NCI-H446 treated with DMSO at 0.1 percent for 48 hours (cell line): ENCODE measurements at places on chromosomes 2 and 18.
A peak's percentile ranks its signal among the peaks of the same experiment; 100 is the strongest.

DNA sequence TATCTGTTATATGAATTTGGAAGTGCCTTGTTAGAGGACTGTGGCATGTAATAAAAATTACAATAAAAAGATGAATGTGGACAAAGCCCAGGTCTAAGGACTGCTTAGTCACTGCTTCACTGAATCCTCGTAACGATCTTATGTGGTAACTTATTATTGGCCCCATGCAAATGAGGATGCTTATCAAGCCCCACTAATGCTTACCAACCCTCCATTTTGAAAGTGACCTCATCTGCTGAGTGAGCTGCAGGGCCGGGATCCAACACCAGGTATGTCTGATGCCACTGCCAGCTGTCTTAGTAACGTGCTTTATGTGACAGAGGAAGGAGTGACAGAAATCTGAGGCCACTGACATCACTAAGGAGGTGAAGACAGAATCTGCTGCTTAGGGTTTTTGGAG lies 65.3 kb upstream of the CCDC85A start:
- no peak for DNase-seq

GRCh38 chr2:71925268-71926088 lies 222.2 kb downstream of the CYP26B1 start:
- no peak for DNase-seq

- peak; percentile 55 for DNase-seq
Observed at GRCh38 chr2:109318150-109318948, 189.3 kb downstream of the SH3RF3 start.

DNA sequence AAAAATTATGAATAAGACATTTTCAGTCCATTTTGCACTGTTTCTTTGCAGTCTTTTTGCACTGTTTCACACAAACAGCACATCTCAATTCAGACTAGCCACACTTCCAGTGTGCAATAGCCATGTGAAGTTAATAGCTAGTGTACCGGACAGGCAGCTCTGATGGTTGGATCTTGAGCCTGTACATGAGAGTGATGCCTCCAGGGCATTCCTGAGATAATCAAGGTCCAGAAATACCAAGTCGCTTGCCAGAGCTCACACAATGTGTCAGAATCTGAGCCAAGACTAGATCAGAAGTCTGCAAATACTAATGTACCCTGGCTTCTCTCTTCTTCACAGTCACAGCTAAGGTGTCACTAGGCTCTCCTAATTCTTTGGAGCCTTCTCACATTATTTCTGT lies 180.2 kb downstream of the OSR1 start:
- no peak for DNase-seq

DNA sequence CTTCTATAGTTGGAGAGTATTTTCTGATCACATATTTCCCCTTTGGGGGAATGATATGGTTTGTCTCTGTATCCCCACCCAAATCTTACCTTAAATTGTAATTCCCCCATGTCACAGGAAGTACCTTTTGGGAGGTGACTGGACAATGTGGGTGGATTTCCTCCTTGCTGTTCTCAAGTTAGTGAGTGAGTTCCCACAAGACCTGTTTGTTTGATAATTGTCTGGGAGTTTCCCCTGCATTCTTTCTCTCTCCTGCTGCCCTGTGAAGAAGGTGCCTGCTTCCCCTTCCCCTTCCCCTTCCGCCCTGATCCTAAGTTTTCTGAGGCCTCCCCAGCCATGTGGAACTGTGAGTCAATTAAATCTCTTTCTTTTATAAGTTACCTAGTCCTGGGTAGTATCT lies 222.7 kb upstream of the SLC39A10 start:
- DNase-seq, result no peak

GRCh38 chr2:157262248-157262647 lies 4.7 kb downstream of the GALNT5 start:
- no peak for DNase-seq

GRCh38 chr2:235868224-235868623 lies 300.0 kb downstream of the GBX2 start:
- DNase-seq, result no peak

DNA sequence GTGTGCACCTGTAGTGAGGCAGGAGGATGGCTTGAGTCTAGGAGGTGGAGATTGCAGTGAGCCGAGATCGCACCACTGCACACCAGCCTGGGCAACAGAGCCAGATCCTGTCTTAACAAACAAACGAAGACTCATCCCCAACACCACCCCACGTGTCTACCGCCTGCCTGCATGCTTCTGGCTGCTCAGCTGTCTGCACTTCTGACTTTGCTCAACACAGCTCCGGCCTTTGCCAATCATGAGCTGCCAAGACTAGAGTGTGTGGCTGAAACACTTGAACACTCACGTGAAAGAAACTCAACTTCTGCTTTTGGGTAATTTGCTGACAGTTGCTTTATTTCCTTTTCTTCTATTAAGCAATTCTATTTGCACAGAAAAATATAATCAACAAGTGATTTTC lies 32.1 kb upstream of the SP3 start:
- DNase-seq, result peak; percentile 77

DNA sequence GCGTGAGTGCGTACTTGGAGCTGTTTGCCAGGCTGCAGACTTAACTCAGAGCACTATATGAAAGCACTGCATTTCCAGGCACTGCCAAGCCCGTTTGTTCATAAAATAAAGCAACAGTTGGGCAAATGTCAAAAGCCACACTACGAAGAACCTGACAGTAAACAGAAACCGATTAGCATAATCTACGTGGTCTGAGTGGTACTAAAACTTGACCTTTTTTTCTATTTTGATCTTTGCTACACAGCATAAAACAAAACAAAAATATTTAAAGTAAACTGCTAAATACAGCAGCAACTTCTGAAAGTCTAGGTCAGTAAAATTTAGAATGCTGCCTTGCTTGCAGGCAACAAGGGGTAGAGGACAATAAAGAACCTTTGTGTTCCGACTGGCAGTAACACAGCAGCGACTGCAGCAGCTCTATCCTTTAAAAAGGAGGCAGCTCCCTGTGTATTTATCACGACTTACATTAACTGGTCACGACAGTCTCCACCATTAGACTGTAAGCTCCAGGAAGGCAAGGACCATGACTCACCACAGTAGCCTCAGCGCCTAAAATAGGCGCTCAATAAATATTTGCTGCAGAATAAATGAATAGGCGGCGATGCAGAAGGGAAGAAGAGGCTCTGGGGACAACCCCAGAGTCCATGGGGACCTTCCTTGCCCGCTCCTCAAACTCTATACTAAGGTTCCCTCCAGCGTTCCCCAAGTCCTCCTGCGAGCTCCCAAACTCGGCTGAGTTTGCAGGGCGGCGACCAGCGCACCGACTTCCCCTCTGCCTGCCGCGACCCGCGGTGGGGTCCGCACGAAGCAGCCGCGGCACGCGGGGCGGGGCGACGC lies 902 bp downstream of the SS18 start:
- no peak for DNase-seq

GRCh38 chr2:215904101-215904500 lies 109.2 kb downstream of the MREG start:
- no peak for DNase-seq

DNA sequence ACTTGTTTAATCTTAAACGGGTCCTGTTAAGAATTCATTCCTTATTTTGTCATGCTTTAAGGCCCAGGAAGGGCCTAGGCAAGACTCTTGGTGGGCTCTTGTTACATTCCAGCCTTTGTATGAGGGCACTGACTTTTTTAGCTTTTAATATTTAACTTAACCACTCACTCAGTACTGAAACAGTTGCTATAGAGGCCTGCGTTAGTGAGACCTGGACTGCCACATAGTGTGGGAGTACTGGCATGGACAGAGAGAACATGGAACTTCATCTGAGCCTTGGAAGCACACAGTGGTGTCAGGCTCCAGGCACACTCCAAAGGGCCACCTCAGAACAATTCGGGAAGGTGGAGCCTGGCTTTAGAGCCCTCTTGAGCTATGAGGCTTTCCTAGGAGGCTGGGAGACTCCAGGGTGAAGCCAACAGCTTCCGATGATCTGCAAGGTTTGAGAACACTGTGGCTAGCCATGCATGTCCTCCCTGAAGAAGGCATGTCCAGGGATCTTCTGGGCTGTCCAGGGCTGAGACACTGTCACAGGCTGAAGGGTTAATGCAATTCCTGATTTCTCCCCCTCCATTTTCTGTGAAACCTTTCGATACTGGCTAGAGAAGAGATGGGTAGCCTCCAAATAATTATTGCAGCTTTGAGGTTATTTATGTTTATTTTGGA lies 155.4 kb upstream of the ACAA2 start:
- DNase-seq, result no peak

- no peak for DNase-seq
Observed at GRCh38 chr2:196555161-196555560, 84.4 kb upstream of the CCDC150 start.

DNA sequence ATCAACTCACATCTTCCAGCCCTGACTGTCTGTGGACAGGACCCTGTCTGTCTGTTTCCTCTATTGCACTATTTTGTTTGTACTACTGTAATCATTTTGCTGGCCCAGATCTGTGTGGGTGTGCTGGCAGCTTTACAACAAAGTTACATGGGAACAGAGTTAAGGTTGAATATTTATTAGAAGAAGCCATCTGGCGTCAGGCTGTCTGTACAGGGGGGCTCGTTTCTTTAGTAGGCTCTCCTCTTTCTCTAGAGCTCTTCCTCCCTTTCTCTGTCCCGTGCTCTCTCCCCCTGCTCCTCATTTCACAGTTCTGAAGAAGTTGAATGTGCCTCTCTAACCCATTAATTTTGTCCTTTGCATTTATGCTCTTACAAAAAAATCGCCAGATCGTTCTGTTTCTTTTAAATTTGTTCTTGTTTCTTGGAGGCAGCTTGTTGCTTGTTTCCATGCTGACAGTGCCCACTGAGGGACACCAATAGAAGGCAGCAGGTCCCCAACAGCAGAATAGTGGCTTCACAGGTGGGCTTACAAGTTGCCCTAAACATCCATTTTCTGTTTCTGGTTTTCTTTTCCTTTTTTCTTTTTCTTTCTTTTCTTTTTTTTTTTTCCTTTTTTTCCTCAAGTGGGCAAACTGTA lies 315.2 kb upstream of the ZEB2 start:
- peak; percentile 72 for DNase-seq

DNA sequence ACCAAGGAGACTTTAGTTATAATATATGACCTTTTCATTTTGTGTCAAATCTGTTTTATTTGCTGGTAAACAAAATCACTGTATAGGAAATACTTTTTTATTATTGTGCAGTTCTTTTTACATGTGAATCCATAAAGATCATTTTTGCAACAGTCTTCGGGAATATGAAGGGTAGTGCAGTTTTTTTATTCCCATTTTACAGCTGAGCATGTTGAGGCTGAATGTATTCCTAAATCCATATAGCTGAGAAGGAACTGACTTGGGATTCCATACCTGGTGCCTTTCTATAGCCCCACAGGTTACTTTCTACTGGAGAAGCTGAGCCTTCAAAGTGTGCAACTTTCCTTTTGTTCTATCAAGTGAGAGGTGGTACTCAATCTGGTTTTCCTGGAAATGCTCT lies 29.6 kb downstream of the RHOB start:
- no peak for DNase-seq

DNA sequence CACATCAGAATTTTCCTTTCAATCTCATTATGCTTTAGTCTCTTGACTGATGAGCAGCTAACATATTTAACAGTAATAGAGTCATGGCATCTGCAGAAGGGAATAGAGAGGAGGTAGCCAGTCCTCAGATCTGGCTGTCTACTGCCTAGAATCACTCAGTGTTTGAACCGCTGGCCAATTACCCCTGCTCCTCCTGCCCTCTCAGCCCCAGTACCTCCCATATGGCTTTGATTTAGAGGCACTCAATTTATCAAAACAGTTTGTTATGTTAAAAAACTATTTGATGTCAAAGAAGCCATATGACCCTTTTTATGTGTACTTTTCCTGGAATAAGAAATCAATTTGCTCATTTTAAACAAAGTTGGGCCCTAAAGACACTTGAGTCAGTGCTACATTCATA lies 355.2 kb downstream of the CMPK2 start:
- no peak for DNase-seq

DNA sequence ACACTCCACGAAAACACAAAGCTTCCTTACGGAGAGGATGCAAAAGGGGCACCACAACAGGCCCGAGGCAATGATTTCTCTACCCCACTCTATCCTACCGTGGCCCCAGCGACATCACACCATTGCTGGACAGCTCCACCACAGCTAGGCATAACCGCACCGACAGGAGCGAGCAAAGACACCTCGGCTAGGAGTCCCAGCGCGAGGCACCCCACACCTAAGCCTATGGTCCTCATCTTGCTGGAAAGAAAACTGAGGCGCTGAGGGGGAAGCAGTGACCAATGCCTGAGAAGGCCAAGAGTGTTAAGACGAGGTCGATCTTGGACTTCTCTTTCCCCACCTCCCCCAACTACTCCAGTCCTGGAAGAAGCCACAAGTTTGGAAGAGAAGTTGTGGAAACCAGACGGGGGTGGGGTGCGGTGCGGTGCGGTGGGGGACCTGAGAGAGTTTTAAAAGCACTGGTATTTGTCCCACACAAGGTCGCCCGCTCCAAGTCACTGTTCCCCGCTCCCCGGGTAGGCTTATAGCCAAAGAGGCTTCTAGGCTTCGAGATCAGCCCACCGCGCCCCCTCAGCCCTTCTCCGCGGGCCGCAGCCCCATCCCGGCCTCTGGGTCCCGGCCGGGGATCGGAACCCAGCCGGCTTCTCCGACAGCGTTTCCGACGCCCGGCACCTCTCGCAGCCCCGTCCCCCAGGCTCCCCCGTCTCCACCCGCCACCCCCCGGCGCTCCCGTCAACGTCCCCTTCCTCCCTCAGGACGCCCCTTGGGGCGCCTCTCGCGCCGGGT lies 766 bp downstream of the PDE6D start:
- no peak for DNase-seq
